Tongue (tissue), 3 donors: ENCODE measurements at places on chromosomes 3 and 15. TPM values are rescaled to one million over a fixed set of nuclear protein-coding genes. Genes with fewer than 3 reads are reported as not detected.

CPN2 gene
- not detected for total RNA-seq

- DNase-seq, result no peak
These were observed 19.4 kb upstream of the SKOR1 start for GRCh38 chr15:67805666-67806516.

- peak; percentile 48 for DNase-seq
These were observed 10.3 kb upstream of the IL12A start for GRCh38 chr3:159978353-159978752.

CCR2 gene
- total RNA-seq, result 1.2 TPM

- DNase-seq, result no peak
These were observed 559.9 kb downstream of the MAGI1 start for GRCh38 chr3:65478551-65479500.

CX3CR1 gene
- total RNA-seq, result 4.8 TPM

- no peak for DNase-seq
These were observed 1.8 kb downstream of the TLNRD1 start for GRCh38 chr15:81002331-81003096.

- no peak for DNase-seq
These were observed 27.6 kb downstream of the SPTBN5 start for GRCh38 chr15:41866263-41866703.

DNA sequence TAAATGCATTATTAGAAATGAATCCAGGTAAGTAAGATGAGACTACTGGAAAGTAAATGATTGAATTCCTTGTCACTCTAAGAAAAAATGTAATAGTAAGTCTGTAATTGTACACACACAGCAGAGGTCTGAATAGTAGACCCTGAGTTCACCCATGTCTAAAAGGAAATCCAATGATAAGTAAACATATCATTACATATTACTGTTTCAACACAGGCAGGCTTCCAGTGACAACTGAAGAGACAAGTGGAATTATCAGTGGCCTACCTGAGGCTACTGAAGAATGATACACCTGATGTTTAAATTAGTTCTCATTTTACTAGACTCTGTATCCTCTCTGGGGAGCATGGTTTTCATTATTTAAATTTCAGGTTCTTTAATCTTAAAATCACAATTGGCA is 6.2 kb upstream of the CCNL1 start:
- DNase-seq, result no peak

PRTG gene
- total RNA-seq, result 19.7 TPM

GRCh38 chr3:101643009-101643844 is 33.7 kb downstream of the ZBTB11 start:
- no peak for DNase-seq

DNA sequence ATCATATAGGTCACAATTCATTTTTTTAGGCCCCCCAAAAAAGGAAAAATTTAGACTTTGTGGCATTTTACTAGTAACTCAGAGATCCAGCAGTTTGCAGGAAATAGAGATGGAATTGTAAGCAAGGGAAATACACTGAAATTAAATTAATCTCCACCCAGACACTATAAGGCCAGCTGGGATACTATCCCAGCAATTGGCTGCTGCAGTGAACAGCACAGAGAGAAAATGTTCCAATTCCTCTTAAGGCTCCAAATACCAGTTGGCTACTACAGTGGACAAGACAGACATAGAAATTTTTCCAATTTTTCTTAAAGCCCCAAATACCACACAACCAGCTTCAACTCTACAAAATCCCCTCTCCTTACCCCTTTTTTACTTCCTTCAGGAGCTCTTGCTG is 78.9 kb downstream of the ULK4 start:
- DNase-seq, result no peak

DNA sequence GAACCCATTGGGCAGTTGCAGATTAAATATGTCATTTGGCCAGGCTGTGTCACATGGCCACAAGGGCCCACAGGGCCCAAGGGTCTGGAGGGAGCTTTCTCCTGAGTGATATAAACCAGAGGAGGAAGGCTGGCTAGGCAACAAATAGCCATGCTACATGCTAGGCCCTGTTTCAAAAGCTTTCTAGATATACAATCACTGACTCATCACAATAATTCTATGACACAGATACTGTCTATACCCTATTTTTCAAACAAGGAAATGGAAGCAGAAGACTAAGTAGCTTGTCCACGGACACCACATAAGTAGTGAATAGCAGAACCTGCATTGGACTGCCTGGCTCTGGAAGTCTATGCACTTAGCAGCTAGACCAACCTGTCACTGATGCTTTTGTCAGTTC is 625.4 kb downstream of the NTRK3 start:
- DNase-seq, result no peak

SAMMSON gene
- total RNA-seq, result 0.41 TPM

DNA sequence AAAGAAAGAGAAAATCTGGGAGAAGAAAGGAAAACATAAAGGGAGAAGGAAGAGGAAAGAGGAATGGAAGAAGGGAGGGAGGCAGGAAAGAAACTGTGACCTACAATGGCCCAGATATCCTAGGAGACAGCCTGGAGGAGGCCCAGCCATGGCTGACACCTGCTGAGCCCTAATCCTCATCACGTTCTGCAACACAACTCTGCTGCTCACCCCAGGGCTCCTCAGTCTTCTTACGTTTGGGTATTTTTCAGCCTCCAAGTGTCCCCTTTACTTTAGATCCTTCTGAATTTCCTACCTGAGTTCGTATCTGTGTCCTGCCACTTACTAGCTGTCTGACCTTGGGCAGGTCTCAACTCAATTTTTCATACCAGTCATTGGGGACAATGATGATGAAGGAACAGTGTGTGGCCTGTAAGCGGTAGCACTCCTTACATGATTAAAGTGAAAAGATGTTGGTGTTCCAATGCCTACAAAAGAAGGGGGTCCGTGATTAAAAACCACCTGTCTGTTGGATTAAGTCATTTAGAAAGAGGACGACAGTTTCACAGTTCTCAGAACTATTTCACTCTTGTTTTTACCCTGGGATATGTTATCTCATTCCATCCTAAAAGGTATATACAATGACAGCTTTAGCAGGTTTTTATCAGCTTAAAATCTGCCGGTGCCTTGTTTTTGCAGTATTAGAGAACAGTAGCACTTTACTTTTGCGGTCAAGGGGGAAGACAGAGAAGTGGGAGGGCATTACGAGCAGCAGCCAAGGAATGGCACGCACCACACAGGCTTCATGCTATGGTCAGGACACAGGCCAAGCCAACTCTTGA is 47.4 kb downstream of the CCR4 start:
- no peak for DNase-seq

DHFR2 gene
- 7.2 TPM for total RNA-seq

DNA sequence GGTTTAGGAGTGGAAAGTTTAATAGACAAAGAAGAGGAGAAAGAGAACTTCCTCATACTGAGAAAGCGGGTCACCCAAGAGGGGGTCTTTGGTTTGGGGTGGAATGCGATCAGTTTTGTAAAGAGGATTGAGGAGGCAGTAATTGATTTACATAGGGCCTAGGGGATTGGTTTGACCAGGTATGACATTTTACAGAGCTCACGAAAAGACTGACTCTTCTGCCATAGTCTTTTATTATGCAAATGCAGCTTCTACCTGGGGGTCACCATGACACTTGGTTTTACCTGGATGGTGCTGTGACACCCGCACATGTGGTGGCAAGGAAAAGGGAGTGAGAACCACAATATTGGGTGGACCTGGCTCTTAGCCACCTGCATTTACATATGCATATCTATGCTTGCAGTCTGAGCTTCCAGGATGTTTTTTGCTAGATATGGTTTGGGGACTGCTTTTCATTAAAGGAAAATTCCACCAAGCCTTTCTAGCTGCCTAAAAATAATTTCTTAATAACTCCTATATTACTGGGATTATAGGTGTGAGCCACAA is 6.9 kb upstream of the NME9 start:
- no peak for DNase-seq

DNA sequence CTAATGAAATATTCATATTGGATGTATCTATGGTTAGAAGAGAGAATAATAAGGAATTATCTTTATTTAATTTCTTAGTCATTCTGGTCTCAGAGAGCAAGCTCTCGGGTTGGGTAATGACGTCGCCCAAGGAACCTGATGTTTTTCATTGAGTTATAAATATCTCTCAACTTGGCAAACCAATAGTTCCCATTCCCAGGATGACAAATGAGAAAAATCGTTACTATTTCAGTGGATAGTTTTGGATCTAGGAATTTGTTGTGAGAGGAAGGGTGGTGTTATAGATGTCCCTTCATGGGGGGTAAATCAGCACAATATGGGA is 162.9 kb upstream of the NR2E3 start:
- DNase-seq, result no peak

- no peak for DNase-seq
These were observed 3.9 kb upstream of the VPS8 start for GRCh38 chr3:184808021-184808420.
